ENCODE measurements at places on chromosomes 6 and 20.

DNA sequence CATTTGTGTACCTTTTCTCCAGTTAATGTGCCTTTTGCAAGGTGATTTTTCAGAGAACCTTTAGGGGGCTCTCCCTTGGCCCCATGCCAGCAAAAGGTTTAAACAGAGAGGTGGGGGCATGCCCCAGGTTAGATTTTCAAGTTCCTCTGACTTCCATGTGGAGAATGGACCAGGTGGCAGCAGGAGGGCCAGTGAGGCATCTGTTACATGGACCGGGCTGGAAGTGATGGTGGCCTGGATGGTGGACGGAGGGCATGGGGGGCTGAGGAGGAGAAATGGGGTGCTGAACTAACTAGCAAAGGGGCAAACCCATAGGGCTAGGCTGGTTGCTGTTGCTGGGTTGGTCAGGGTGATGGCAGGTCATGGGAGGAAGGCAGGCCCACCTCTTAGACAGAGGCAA, 20.7 kb upstream of the BPI start:
- DNase-seq: no peak

GRCh38 chr6:38269461-38270172, 370.1 kb downstream of the BTBD9 start:
- no peak for DNase-seq

GRCh38 chr20:605237-605636, 4.9 kb downstream of the TCF15 start:
- DNase-seq: no peak

GRCh38 chr6:7184502-7184901, 76.7 kb downstream of the RREB1 start:
- DNase-seq: no peak

DNA sequence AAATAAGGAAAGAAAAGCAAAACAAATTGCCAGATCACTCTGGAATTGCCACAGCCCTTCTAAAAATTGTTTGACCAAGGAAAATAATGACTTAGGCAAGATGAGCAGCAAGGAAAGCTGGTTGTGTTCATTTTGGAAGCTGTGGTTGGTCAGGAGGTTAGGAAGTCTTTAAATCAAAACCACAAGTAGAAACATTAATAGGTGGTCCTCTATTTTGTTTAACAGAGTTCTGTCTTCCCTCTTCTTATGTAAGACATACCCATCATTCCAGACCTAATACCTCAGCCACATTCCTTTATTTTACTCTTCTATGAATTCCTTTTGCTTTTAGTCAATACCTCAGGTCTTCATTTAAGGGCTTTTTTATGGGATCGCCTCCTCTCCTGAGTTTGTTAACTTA, 422.2 kb upstream of the PLCB4 start:
- no peak for DNase-seq

DNA sequence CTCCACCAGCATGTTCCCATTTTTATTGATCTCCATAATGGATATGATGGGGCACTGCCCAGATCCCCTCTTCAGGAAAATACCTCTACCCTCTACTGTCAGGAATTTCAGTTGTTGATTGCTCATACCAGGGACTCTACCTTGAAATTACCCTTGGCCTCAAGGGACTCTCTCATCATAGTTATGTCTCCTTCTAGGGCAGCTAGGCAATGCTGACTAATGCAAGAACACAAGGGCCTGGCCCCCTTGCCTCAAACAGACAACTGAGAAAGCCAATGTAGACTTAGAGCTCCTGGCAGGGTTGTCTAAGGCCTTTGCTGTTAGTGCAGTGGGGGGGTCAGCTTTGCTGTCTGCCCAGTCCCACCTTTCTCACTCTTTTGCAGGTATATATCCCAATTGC, 493.1 kb downstream of the BTBD3 start:
- DNase-seq: no peak

DNA sequence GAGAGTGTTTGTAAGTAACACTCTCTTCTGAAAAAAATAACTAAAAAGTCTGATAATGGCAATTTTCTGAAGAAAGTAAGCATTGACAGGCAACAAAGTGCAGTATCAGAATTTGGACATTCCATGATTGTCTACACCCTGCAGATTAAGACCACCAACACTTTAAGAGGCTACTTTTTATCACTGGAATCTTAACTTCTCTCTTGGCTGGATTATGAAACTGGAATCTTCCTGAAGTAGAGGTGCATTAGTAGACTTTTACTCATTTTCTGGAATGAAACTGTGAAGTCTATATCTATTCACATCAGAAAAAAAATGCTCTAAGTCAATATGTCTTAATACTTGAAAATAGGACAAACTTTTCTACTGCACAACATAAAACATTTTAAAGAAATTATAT, 547.5 kb downstream of the COL12A1 start:
- DNase-seq: no peak

DNA sequence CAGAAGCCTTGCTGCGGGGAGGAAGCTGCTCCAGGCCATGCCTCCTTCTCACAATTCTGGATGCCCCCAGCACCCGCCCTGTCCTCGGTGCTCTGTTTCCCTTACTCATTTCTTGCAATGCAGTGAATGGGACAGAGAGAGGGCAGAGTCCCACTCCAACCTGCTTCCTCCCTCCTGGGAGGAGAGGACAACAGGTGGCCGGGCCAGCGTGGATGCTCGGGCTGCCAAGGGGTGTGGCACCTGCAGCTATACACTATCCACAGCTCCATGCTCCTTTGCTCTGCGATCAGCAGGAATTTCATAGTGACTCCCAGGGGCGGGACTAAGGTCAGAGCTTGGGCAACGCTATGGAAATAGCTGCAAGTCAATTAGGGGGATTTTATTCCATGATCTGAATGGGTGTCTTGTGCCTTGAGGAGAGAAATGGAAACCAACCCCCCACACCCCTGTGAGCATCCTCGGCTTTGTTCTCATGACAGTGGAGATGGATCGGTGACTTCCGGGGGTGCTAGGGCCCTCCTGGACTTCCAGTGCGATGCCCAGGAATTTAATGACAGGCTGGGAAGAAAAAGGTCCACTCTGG, 192.5 kb downstream of the MYLK4 start:
- no peak for DNase-seq

DNA sequence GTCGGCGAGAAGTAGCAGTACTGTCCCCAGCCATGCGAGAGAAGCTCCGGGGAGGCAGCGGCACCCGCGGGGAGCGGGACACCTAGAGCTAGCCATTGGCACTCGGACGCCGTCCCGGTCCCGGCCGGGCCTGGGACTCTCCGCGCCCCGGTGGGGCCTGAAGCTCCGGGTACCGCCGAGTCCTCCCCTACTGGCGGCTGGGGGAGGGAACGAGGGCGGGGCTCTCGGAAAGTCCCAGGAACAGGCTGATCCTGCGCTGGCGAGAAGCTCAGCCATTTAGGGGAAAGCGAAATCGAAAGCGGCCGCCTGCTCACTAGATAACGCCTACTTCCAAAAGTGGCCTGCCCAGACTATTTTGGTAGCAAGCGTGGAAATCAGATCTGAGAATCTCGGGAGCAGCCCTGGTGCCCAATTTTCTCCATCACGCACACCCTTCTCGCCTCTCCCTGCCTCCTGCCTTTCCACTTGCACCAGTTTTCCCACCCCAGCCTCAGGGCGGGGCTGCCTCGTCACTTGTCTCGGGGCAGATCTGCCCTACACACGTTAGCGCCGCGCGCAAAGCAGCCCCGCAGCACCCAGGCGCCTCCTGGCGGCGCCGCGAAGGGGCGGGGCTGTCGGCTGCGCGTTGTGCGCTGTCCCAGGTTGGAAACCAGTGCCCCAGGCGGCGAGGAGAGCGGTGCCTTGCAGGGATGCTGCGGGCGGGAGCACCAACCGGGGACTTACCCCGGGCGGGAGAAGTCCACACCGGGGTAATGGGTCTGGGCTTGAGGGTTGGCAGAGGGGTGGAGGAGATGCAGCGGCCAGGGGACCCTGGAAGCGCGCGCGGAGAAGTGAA, at the start of the genes PSMB9 and TAP1:
PSMB9 (plus strand) TSS at position 652 of the 835 bp plus-strand sequence; CDS start at position 690, 38 bp downstream.
TAP1 (minus strand) TSS at position 164 of the 835 bp plus-strand sequence; CDS start at position 96, 68 bp downstream.
- DNase-seq: peak; percentile 90

DNA sequence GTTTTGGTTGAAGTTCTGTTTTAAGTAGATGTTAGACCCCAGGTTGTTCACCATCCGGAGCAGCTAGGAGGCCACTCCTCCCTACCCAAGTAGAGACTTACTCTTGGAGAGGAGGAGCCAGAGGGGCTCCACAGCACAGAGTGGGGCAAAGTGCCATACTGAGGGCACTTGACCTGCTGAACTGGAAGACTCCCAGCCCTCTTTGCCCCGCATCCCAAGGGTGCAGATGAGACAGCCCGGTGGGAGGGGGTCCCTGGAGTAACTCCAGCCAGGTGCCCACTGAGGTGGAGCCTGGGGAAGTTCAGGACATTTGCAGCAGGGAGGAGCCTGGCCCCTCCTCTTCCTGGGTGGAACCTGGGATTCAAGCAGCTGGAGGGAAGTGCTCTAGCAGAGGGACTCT, 102.1 kb upstream of the GPR6 start:
- no peak for DNase-seq

Measured in activated CD8-positive, alpha-beta memory T cell treated with anti-CD3 and anti-CD28 coated beads for 1 hour (primary cell).